ENCODE measurements at places on chromosomes 1 and 21.

- DNase-seq, result no peak
Observed at GRCh38 chr21:33388188-33388587, 15.0 kb upstream of the IFNGR2 start.

DNA sequence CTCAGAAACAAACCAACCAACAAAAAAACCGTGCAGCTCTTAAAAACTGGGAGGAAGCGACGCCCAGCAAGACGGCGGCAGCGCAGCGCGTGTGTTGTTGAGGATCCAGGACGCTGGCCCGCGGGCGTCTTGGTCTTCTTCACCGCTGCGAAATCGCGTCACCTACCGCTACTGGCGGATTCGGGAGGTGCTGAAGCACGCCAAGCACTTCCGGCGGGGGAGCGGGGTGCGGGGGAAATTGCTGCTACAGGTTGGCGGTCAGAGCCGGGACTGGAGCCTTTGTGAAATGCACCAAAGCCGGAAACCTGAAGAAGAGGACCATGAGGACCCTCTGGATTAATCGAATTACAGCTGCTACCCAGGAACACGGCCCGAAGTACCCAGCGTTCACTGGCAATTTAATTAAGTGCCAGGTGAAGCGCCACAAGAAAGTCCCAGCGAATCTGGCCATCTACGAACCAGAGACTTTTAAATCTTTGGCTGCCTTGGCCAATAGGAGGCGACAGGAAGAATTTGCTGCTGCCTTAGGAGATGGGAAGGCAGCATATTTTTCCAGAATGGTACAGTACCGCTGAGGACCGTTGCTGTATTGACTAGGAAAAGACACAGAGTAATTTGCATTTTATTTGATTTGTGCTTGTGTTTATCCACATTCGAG is 11.9 kb upstream of the RIPPLY3 start:
- DNase-seq, result no peak

DNA sequence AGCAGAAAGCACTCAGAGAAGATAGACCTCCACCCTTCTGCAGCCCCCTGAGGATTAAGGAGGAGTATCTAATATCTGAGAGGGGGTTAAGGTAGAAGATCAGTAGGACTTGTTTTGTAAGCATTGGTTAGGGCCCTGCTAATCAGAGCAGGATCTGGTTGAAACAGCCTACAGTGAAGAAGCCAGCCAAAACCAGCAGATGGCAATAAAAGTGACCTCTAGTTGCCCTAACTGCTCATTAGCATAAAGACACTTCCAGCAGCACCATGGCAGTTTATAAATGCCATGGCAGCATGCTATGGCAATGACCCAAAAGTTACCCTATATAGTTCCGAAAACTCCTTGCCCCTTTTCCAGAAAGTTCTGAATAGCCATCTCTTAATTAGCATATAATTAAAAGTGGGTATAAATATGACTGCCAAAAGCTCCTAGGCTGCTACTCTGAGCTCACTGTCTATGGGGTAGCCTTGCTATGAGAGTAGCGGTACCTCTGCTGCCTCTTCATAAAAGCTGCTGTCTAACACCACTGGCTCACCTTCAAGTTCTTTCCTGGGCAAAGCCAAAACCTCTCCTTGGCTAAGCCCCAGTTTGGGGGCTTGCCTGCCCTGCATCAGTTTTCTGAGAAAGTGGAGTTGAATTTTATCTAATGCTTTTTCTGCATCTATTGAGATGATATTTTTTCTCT is 254.2 kb downstream of the PAPPA2 start:
- no peak for DNase-seq

- no peak for DNase-seq
Observed at GRCh38 chr1:217393896-217394295, 237.0 kb downstream of the GPATCH2 start.

- DNase-seq, result no peak
Observed at GRCh38 chr1:206100226-206100815, 16.9 kb downstream of the AVPR1B start.

- peak; percentile 66 for DNase-seq
Observed at GRCh38 chr21:44931137-44931500, 8.7 kb upstream of the SLX9 start.

GRCh38 chr1:182794676-182795201 is 5.2 kb downstream of the NPL start:
- DNase-seq, result no peak

GRCh38 chr21:38531591-38531990 is 33.3 kb upstream of the ERG start:
- no peak for DNase-seq

- DNase-seq, result no peak
Observed at GRCh38 chr1:221858818-221859611, 117.1 kb upstream of the DUSP10 start.

DNA sequence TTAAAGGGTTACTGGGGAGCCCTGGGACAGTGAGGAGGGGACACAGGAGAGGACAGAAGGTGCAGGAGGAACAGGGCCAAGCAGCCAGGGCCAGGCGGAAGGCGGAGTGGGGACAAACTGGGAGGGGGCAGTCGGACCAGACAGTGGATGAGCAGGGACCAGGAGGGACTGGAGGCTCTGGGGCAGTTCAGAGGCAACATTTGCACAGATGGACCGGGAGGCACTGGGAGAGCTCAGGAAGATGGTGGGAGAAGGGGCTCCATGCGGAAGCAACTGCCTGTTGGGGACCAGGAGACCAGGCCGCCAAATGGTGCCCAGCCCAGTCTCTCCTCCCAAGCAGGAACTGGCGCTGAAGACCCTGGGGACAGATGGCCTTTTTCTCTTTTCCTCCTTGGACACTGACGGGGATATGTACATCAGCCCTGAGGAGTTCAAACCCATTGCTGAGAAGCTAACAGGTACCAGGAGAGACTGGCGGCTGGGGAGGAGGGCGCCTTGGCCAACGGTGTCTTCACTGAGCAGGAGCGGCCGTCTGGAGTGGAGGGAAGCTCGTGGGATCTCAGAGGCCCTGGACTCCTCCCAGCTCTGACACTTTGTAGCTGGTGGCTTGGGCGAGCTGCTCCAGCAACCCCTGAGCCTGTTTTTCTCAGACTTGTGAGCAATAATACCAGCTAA is 847 bp downstream of the SELENON start:
- DNase-seq, result no peak

GRCh38 chr21:16402752-16403151 is 673.0 kb downstream of the USP25 start:
- DNase-seq, result no peak

GRCh38 chr1:6218375-6219164 is 12.7 kb downstream of the RNF207 start:
- DNase-seq, result no peak

DNA sequence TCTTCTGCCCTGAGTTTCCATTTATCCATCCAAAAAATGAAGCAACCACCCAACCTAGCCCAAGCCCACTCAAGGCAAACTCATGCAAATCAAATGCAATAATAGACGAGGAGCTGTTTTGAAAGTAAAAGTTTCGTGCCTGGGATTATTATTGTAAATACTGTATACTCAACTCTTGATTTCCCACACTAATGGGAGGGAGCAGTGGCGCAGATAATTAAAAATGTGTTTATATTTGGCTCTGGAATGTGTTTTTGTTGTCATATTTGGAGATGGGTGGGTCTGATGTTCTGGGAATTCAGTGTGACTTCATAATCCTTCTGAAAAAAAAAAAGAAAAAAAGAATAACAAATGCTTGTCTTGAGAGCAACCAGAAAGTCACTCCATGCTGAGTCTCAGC is 52.5 kb downstream of the KLHDC7A start:
- DNase-seq, result no peak

DNA sequence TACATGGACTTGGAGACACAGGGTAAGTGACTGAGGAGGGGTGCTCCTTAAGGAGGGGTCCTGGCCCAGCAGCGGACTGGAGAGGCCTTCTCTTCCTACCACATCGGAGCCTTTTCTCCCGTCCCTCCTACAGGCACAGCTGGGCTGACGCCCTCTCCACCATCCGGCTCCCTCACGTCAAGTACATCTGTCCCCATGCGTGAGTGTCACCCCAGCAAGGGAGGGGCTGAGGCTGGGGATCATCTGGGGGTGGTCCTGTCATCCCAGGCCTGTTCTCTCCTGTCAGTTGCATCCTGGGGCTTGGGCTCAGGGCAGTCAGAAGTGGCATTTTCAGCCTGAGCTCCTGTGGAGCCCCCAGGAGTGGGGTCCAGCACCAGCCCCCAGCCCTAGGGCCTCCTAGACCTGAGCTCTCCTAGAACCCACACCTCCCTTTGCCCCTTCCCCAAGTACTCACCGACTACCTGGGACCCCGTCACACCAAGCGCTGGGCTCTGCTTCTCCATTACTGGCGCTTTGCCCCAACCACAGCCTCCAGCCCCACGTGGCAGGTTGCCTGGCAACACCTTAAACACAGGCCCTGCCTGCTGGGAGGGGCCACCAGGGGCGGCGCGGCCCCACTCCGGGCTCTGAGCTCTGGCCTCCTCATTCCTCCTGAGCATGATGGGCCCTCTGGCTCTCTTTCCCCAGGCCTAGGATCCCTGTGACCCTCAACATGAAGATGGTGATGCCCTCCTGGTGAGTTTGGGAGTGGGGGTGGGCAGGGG is 2.3 kb downstream of the LYPLA2 start:
- peak; percentile 81 for DNase-seq

GRCh38 chr1:117232531-117232930 is 21.8 kb upstream of the VTCN1 start:
- no peak for DNase-seq

DNA sequence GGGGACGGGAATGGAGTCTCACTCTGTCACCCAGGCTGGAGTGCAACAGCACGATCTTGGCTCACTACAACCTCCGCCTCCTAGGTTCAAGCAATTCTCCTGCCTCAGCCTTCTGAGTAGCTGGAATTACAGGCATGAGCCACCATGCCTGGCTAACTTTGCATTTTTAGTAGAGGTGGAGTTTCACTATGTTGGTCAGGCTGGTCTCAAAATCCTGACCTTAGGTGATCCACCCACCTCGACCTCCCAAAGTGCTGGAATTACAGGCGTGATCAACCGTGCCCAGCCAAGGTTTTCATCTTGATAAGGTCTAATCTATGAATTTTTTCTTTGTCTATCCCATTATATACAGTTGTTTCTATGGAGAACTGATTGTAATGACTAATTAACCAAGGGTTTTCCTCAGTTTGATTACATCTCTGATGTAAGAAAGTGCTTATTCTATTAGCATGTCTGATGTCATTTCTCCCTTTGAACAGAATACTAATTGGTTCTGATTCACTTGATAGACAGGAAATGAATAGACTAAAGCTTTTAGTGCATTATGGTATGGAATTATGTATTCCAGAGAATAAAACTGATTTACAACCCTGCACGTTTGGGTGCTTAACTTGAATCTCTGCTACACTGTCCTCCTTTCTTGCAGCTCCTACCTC is 11.9 kb downstream of the PACC1 start:
- no peak for DNase-seq

GRCh38 chr1:31878058-31878457 is 60.1 kb downstream of the PTP4A2 start:
- no peak for DNase-seq

GRCh38 chr1:59194621-59195020 is 102.3 kb upstream of the FGGY start:
- no peak for DNase-seq

DNA sequence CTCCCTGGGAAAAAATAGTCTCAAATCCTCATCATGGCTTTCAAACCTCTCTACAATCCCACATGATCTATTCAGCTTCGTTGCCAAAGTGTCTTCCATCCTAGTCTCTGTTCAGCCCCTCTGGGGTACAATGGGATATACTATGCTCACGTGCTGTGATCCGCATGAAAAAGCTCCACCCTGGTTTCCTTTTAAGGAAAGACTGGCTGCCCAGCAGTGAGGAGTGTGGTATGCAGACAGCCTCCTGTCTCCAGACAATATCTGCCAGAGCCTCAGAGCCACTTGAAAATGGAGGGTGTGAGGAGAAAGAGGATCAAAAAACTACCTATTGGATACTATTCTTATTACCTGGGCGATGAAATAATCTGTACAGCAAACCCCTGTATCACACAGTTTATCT is 194.5 kb downstream of the LHX8 start:
- DNase-seq, result no peak

DNA sequence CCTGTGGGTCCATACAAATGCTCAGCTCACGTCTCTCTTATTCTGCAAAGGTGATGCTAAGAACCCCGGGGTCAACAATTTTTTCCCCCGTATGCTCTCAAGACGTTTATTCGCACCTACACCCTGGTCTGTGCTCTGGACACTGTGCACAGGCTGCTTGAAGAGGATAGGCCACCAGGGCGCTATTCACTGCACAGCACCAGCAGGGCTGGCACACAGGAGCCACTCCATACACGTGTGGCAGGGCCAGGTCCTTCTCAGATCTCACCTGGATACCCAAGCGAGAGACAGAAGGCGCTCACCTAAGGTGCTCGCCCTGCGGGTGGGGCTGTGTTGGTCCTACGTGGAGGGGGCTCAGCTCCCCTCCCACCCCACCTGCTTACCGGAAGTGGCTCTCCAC is 16.7 kb downstream of the TMEM63A start:
- no peak for DNase-seq

DNA sequence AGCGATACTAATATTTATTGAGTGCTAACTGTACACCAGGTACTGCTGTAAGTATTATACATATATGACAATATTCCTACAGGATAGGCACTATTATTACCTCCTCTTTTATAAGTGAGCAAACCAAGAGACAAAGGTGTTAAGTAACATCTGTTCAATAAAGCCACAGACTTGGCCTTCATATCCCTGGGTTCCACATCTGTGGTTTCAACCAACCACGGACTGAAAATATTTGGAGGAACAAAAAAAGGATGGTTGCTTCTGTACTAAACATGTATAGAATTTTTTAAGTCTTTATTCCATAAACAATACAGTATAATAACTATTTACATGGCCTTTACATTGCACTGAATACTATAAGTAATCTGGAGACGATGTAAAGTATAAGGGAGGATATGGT is 95.1 kb downstream of the RERE start:
- DNase-seq, result no peak

GRCh38 chr21:33070998-33071769 is 1.2 kb downstream of the OLIG1 start:
- no peak for DNase-seq

DNA sequence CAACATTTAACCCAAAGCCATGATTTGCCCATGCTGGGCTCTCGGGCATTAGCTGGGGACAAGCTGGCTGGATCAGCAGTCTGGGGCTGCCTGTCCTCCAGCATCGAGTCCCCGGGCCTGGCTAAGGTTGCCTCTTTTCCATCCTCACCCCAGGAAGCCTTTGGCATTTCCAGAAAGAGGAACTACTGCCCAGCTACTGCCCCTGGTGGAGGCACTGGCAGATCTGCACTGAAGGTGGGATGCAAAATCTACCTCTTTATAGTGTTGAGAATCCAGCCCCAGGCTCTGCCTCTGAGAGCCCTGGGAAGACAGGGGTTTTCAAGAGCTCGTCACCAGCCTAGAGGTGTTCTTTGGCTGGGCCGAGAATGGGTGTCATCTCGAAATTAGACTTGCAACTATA is 635.9 kb downstream of the MATN1 start:
- no peak for DNase-seq

DNA sequence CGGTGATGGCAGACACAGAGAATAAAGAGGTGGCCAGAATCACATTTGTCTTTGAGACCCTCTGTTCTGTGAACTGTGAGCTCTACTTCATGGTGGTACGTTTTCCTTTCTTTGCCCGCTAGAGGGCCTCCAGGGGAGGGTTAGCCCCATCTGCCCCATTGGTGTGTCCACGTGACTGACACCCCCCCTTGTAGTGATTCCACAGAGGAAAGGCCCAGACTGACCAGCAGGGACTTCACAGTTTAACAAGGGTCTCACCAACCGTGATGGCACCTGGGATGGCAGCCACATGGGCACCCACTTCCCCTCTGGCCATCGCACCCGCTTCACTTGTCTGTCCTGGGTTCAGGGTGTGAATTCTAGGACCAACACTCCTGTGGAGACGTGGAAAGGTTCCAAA is 22.3 kb upstream of the SARS1 start:
- no peak for DNase-seq
